ENCODE measurements at places on chromosomes 4 and X. TPM values are rescaled to one million over a fixed set of nuclear protein-coding genes. Genes with fewer than 3 reads are reported as not detected.

DNA sequence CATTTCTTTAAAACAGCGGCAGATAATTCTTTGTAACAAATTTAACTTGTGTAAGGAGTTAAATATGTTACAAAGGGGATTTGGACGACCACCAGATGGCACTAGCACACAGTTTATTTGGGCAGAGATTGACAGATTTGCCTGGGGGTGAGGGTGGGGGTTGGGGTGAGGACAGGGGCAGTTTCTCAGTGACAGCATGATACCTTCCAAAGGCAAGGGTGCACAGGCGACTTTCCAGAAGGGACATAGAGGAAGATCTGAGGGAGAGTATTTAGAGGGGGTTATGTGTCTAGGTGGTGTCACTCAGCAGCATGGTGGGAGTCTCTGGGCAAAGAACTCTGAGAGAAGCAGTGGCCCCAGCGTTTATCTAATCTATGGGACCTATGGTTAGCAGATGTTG is 9.6 kb upstream of the TMA16 start:
- DNase-seq, result peak; percentile 30
- no peak overlapping the region for H3K27ac ChIP-seq
- no peaks in the 10 kb centered on the region for H3K36me3 ChIP-seq
- no peaks in the 10 kb centered on the region for H3K27me3 ChIP-seq
- H3K4me3 ChIP-seq, result no peak overlapping the region

The CABS1 gene
- total RNA-seq, result not detected

- H3K4me3 ChIP-seq, result no peak overlapping the region
- no peak overlapping the region for H3K27ac ChIP-seq
- no peak for DNase-seq
- no peaks in the 10 kb centered on the region for H3K27me3 ChIP-seq
- no peaks in the 10 kb centered on the region for H3K4me1 ChIP-seq
- H3K36me3 ChIP-seq, result no peaks in the 10 kb centered on the region
Observed at GRCh38 chrX:103151799-103152198, 58.9 kb upstream of the NXF3 start.

GRCh38 chr4:139934708-139935195 is 219.2 kb downstream of the MAML3 start:
- H3K36me3 ChIP-seq, result no peaks in the 10 kb centered on the region
- no peaks in the 10 kb centered on the region for H3K27me3 ChIP-seq
- no peak overlapping the region for H3K4me3 ChIP-seq
- no peak overlapping the region for H3K27ac ChIP-seq

DNA sequence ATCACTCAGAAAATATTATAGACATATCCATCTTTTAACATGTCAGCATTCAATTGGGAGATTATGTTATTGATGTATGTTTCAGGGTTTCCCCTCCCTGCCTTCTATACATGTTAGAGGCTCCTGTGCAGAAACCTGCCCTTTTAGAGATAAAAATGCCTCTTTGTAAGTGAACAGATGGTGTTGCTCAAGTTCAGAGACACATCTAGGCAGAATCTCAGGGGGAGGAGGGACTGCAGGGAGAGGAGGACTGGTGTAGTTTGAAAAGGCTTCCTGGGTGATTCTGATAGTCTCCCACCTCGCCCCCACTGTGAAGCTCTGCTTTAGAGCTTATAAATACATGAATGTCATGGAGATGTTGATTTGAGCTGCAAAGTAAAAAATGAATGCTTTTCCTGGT is 12.0 kb upstream of the UNC5C start:
- H3K36me3 ChIP-seq, result no peaks in the 10 kb centered on the region
- H3K4me1 ChIP-seq, result no peaks in the 10 kb centered on the region
- no peaks in the 10 kb centered on the region for H3K27me3 ChIP-seq
- no peak overlapping the region for H3K4me3 ChIP-seq

DNA sequence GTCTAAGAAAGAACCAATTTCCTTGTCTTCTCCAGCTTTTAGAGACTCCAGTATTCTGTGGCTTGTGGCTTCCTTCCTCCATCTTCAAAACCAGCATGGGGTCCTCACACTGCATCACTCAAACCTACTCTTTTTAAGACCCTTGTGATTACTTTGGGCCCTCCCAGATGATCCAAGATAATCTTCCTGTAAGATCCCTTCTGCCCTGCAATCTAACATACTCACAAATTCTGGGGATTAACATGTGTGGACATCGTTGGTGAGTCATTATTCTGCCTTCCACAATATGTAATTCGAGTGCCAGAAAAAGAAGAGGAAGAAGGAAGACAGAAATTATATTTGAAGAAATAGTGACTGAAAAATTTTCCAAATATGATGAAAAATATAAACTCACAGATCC is 47.9 kb downstream of the BEND4 start:
- H3K36me3 ChIP-seq, result no peaks in the 10 kb centered on the region
- DNase-seq, result no peak
- no peak overlapping the region for H3K4me3 ChIP-seq
- no peaks in the 10 kb centered on the region for H3K27me3 ChIP-seq
- no peak overlapping the region for H3K27ac ChIP-seq

The PCSK1N gene
- total RNA-seq, result 2.3 TPM

DNA sequence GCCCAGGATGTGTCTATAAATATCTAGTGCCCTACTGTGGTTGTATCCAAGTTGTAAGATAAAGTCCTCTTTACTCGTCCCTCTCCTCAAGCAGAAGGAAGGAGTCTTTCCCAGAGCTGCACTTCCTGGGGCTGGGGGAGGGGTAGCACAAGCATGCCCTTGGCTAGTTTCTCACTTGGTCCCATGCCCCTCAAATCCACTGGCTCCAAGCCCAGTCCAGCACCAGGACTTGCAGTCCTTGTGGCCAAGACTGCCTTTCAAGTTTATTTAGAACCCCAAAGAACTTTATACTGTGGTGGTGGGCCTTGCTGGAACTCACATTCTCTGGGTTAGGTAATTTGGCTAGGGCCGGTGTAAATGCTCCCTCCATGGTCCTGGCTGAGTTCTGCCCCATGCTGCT is 43.2 kb upstream of the SLC10A4 start:
- H3K4me1 ChIP-seq, result no peaks in the 10 kb centered on the region
- H3K27ac ChIP-seq, result no peak overlapping the region
- no peak for DNase-seq
- no peak overlapping the region for H3K4me3 ChIP-seq

- H3K27me3 ChIP-seq, result no peaks in the 10 kb centered on the region
- H3K4me1 ChIP-seq, result peaks cover 13% of the 10 kb centered on the region
- H3K4me3 ChIP-seq, result peak overlapping the region; percentile 43
- DNase-seq, result no peak
- no peak overlapping the region for H3K27ac ChIP-seq
Observed at GRCh38 chr4:153223930-153224329, 19.7 kb downstream of the TRIM2 start.

The CT45A3 gene
- not detected for total RNA-seq

- H3K36me3 ChIP-seq, result no peaks in the 10 kb centered on the region
- H3K27me3 ChIP-seq, result no peaks in the 10 kb centered on the region
- H3K4me3 ChIP-seq, result no peak overlapping the region
- no peak for DNase-seq
Observed at GRCh38 chr4:107774681-107775080, 50.1 kb upstream of the SGMS2 start.

DNA sequence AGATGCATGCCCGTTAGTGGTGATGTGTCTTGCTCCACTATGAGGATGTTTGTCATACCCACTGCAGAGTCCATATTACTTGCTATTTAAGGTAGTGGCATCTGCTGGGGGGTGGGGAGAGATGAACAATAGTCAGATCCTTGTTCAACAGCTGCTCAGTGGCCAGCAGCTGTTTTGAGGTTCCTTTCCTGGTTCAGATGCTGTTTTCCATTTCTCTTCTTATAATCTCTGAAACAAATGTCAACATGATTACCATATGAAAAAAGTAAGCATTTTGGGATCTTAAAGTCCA is 1567.9 kb upstream of the TENM3 start:
- no peak overlapping the region for H3K4me3 ChIP-seq
- H3K36me3 ChIP-seq, result no peaks in the 10 kb centered on the region
- H3K27ac ChIP-seq, result no peak overlapping the region
- no peak for DNase-seq
- H3K27me3 ChIP-seq, result no peaks in the 10 kb centered on the region

DNA sequence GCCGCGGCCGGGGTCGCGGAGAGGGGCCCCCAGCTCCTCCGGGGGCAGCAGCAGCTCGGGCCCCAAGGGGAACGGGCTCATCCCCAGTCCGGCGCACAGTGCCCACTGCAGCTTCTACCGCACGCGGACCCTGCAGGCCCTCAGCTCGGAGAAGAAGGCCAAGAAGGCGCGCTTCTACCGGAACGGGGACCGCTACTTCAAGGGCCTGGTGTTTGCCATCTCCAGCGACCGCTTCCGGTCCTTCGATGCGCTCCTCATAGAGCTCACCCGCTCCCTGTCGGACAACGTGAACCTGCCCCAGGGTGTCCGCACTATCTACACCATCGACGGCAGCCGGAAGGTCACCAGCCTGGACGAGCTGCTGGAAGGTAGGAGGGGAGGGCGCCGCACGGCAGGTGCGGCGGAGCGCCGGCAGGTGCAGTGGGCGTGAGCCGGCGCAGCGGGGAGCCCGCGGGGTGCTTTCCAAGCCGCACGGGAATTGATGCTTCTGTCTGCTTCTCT is 886 bp downstream of the DCLK2 start:
- no peaks in the 10 kb centered on the region for H3K27me3 ChIP-seq
- H3K4me1 ChIP-seq, result peaks cover 9% of the 10 kb centered on the region
- peak overlapping the region; percentile 77 for H3K27ac ChIP-seq
- H3K4me3 ChIP-seq, result peak overlapping the region; percentile 70
- H3K36me3 ChIP-seq, result no peaks in the 10 kb centered on the region

DNA sequence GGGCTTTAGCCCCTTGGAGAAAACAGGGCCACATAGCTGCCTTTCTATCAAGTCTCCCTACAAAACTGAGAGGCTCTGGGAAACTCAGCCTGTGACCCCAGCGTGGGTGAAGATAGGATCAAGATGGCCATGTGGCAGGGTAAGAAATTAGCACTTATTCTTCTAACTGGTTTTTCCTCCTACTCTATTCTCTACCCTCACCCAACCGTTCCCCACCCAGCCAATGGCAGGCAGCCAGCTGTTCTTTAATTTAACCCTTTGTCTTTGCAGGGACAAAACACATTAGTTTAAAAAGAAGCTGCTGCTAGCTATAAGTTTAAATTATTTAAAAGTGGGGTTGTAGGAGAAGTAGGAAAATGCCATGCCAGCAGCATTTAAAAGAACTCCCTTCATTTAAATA is 2.8 kb downstream of the CLCN5 start:
- no peaks in the 10 kb centered on the region for H3K4me1 ChIP-seq
- no peaks in the 10 kb centered on the region for H3K27me3 ChIP-seq
- H3K36me3 ChIP-seq, result no peaks in the 10 kb centered on the region
- no peak for DNase-seq
- H3K27ac ChIP-seq, result no peak overlapping the region

GRCh38 chr4:7383266-7383665 is 51.5 kb downstream of the PSAPL1 start:
- no peaks in the 10 kb centered on the region for H3K36me3 ChIP-seq
- no peak overlapping the region for H3K27ac ChIP-seq
- no peaks in the 10 kb centered on the region for H3K27me3 ChIP-seq
- no peaks in the 10 kb centered on the region for H3K4me1 ChIP-seq
- no peak overlapping the region for H3K4me3 ChIP-seq

GRCh38 chr4:101393256-101393655 is 45.9 kb upstream of the PPP3CA start:
- H3K4me1 ChIP-seq, result no peaks in the 10 kb centered on the region
- no peak for DNase-seq
- no peaks in the 10 kb centered on the region for H3K27me3 ChIP-seq
- H3K4me3 ChIP-seq, result no peak overlapping the region
- H3K27ac ChIP-seq, result no peak overlapping the region

DNA sequence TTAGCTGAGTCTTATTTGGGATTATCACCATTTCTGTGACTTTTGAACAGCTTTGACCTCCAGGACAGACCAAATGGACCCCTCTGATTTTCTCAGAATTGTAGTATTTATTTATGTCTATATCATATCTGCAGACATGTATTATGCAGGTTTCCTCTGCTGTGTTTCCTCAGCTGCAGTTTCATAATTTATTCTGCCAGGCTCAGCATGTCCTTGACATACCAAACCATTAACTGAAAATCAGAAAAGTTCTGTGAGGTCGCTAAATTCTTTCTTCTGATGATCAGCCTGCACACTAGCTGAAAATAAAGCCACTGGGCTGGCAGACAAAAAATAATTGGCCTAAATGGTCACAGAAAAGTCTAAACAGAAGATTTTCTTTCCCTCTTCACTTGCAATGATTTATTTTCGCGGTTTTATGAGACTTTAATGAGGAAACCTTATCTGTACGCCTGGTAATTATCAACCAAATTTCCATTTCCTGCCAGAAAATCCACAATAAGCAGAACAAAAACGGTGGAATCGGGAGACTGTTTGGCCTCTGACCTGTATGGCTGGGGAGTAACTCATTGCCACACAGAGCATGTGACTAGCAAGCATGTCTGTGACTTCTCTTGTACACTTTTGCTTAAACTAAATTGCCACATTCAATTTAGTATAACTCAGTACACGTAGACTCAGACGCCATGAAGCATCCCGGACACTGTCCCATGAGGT is 150.9 kb downstream of the ENPP6 start:
- no peak for DNase-seq
- no peak overlapping the region for H3K4me3 ChIP-seq
- no peaks in the 10 kb centered on the region for H3K27me3 ChIP-seq
- no peaks in the 10 kb centered on the region for H3K36me3 ChIP-seq

DNA sequence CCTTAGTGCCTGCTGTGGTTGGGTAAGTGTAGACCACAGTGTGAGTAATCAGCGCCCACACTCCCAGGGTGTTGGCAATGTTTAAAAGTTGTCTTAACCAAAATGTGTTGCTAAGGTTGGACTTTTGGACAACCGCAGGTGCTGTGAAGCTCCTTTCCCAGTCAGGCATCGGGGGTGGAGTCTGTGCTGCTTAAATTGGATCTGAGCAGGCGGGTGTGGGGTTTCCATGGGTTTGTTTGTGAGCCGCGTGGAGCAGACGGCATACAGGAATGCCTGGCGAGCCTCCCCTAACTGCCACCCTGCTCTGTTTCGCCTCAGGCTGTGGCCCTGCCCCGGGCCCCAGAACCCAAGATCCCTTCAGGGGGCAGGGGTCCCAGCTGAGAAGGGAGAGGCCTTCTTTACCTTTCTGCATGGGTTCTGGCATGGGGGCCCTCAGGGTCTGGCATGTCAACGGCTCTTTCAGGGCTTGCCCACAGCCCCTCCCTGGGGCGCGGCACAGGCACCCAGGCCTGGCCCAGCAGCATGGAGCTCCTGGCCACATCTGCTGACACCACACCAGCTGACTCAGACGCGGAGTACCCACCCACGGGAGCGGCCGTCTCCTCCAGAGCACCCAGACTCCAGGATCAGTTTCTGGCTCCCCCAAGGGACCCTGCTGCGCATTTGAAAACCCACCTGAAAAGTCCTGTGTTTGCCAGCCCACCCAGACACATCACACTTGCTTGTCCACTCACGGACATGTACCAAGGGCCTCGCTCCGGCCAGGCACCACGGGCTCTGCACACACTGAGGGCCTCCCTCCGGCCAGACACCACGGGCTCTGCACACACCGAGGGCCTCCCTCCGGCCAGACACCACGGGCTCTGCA is 5.1 kb upstream of the SPON2 start:
- no peaks in the 10 kb centered on the region for H3K36me3 ChIP-seq
- no peak overlapping the region for H3K4me3 ChIP-seq
- H3K4me1 ChIP-seq, result peaks cover 9% of the 10 kb centered on the region
- H3K27ac ChIP-seq, result no peak overlapping the region
- peaks cover 15% of the 10 kb centered on the region for H3K27me3 ChIP-seq

GRCh38 chr4:16467061-16467460 is 240.8 kb upstream of the TAPT1 start:
- no peak overlapping the region for H3K4me3 ChIP-seq
- H3K4me1 ChIP-seq, result no peaks in the 10 kb centered on the region

All from left lung (tissue), 14 donors.